ENCODE measurements at places on chromosomes 1 and 21. TPM values are rescaled to one million over a fixed set of nuclear protein-coding genes. Genes with fewer than 3 reads are reported as not detected.

The TAL1 gene
- polyA plus RNA-seq = 3.5 TPM

DNA sequence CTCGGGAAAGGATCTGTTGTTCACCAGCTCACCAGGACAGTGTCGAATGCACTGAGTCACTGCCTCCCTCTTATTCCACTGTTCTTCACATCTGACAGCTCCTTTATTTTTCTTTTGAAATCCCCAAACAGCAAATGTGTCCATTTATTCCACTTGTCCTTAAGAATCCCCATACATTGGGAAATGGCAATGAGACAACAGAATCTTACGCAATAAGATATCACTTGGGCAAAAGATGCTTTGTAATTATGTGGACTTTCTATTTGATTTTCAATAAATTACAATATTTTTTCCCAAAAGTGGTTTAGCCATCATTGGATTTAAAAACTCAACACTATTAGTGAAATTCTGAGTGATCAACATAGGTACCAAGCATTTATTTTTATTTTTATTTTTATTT, 3.7 kb downstream of the KRTAP20-2 start:
- DNase-seq = no peak

The SYNJ1 gene
- 5.6 TPM for polyA plus RNA-seq

DNA sequence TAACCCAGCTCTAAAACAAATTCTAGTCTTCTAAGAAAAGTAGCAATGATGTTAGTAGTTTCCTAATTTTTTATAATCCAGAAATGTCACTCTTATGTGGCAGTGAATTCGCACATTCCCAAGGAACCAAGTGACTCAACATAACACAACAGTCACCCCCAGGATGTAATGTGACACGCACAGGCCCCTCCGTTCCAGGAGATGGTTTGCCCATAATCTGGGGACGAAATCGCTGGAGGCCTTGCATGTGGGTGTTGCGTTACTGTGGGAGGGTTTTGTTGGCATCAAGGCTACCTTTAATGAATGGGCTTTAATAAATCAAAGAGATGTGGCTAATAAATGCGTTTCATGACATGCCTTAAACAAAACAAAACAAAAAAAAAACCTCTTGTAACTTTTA, 50.9 kb downstream of the EVA1C start:
- DNase-seq = no peak

DNA sequence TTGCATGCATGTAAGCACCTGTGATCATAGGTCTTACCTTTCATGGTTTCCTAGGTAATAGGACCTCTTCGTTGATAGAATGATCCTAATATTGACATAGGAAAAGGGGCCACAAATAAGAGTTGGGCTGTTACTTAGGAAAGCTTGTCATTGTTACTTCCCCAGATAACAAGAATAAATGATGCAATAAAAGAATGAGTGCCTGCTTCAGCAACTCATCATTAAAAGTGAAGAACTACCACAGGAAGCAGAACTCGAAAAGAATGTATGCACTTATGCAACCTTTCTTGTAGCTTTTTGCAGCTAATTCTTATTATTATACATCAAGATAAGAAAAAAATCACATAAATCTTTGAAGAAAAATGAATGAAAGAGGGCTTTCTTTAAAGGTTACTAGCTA, 548.6 kb downstream of the LTN1 start:
- no peak for DNase-seq

DNA sequence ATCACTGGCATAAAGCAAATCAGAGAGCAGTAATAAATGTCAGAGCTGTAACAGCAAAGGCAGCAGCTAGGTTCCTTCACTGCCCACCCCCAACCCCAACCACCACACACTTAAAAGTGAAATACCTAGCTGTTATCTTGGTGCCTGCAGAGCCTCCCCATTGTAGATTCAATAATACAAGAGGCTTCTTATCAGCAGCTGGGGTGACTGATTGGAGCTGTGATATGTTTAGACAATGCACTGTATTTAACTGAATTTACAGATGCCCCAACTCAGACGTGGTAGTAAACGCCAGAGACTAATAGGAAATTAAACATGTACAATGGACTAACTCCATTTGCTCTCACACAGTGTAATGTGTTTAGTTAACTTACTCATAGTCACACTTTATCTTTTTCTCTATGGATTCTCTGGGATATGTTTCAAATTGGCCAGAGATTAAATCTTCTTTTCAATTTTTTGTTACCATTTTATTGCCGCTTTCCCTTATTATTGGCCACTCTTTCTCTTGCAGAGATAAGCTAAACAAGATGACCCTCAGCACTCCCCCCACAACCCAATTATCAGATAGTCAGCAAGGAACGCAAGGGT, 117.1 kb downstream of the ESRRG start:
- no peak for DNase-seq

DNA sequence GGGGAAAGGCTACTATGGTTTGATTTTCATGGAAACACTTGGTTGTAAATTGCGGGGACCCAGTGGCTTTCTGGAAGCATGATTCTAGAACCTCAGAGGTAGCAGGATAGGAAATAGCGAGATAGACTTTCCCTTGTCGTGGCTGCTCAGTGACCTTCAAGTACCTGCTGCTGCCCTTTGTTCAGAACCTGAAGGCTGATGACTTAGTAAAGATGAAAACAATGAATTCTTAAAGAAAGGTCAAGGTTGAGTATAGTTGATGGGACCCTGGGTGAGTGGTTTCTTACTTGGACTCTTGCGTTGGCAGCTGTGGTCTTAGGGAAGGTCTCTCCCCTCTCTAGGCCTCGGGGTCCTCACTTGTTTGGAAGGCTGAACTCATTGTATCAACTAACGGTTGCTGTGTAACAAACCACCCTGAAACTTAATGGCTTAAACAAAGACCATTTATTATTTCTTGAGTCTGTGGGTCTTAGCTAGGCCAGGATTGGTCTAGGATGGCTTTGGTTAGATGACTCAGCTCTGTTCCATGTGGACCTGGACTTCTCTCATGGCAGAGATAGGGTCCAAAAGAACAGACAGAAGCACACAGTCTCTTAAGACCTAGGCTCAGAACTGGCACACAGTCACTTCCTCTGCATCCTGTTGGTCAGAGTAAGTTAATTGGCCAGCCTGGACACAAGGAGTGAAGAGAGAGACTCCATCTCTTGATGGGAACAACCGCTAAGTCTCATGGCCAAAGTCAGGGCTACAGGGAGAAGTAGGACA, 89.2 kb upstream of the SELENON start:
- no peak for DNase-seq

The ATP6V1G3 gene
- polyA plus RNA-seq = not detected

The RNPC3 gene
- 14.8 TPM for polyA plus RNA-seq

DNA sequence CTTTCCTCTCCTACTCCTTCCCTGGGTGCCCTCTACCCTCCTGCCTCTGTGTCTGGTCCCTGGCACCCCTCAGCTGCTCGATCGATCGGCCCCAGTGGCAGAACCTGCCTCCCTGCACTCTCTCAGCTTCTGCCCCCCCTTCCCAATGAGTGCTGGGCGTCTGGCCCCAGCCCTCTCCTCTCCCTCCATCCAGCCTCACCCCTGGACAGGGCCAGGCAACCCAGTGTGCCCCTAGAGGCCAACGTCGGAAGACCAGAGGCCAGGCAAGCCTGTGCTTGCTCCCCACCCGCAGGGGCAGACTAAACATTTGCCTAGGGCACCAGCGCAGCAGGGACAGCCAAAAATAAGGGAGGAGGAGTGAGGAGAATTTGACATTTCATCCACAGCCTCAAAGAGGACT, 43.5 kb downstream of the LGR6 start:
- DNase-seq = no peak

- DNase-seq = no peak
These were observed 30.4 kb downstream of the B3GALNT2 start for GRCh38 chr1:235473806-235474205.

- DNase-seq = no peak
These were observed 1165.1 kb upstream of the NCAM2 start for GRCh38 chr21:19833082-19833481.

GRCh38 chr1:229229137-229229720, 41.7 kb upstream of the RAB4A start:
- peak; percentile 56 for DNase-seq

The TMEM35B gene
- polyA plus RNA-seq = 19.7 TPM

GRCh38 chr1:63662056-63662836, 69.0 kb downstream of the PGM1 start:
- DNase-seq = no peak

DNA sequence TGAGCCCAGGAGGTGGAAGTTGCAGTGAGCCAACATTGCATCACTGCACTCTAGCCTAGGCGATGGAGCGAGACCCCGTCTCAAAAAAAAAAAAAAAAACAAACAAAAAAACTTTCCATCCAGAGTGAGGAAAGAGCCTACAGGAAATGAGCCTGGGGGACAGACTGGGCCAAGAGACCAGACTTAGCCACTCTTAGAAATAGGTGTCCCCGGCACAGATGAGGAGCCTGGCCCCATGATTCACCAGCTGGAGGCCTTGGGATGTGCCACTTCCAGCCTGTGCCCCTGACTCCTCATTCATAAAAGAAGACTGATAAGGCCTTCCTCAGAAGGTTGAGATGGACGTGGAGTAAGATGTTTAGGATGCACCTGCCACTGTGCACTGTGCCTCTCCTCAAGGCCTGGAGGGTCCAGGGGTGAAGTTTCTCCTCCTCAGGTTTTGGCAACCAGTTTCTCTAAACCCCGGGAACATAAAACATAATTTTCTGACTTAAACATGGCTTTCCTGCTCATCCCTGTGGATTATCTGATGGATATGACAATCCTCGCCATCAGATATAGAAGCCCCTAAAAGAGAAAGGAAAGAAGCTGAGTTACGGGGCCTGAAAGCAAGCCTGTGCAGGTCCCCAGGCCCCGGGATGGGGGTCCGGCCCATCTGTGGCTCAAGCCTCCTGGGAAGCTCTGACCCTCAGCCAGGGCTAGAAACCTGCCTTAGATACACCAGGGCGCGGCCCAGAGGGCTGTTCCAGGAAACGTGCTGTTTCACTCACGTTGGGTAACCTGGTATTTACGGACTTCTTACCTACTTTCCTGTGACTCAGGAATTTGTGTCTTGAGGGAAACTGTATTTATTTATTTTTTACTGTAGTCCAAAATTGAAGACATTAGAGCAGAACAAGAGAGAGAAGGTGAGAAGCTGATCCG, 26.0 kb downstream of the MX1 start:
- no peak for DNase-seq

DNA sequence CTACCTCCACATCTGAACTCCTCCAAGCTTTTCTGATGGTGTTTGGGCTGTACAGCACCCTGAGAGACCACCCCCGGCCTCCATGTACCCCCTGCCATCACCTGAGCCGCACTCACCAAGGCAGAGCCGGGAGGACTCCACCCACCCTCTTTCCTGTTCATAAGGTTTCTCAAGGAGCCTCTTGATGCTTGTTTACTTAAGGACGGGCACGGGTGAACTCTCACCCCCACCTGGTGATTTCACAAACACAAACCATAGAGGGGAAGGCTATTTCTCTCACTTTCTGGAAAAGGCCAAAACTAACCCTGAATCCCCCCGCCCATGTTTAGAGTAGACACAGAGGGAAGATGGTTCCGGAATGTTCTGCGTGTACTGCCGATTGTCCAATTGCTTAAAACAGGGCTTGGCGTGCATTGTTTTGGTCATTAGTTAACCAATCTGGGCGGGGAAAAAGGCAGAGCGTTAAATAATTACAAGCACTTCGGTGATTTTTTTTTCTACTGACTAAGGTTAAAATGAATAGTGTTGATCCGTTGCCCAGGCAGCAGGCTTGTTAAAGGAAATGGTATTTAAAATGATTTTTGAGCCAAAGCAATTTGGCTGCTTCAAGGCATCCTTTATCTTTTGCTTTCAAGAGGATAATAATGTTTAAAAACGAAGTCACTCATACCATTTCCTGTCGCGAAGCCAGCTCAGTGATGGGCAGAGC, 279.8 kb upstream of the VAMP3 start:
- DNase-seq = no peak

The TBX19 gene
- polyA plus RNA-seq = 1.0 TPM

The CRYBG2 gene
- polyA plus RNA-seq = not detected

The ANKRD34A gene
- 0.92 TPM for polyA plus RNA-seq
